NCI-H1436 treated with DMSO at 0.1 percent for 48 hours (cell line): ENCODE measurements at places on chromosomes 13 and 19.

DNA sequence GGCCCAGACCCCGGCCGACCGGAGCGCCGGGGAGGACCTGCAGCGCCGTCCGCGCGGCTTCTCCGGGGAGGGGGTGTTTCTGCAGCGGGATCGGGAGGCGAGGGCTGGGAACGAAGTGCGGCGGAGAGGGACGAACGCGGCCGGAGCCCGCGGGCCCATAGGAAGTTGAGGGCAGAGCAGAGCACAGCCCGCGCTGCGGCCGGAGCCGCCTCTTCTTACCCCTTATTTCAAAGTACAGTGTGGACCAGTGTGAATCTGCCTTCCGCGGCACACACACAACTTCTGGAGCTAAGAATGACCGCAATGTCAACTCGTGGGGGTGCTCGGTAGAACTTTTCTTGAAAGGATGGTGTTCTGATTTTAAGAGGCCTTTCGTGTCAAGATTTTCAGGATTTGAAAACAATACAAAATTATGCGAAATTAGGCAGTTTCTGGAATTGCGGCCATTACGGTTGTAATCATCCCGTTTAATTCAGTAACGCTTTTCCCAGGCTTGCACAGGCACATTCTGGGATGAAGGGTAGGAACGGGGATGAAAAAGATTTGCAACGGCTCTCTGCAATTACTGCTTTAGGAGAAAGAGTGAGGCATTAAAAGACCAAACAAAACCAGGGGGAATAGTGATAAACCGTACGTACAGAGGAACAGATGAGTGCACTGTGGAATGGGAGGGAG, 821 bp downstream of the TDRD3 start:
- DNase-seq = no peak

DNA sequence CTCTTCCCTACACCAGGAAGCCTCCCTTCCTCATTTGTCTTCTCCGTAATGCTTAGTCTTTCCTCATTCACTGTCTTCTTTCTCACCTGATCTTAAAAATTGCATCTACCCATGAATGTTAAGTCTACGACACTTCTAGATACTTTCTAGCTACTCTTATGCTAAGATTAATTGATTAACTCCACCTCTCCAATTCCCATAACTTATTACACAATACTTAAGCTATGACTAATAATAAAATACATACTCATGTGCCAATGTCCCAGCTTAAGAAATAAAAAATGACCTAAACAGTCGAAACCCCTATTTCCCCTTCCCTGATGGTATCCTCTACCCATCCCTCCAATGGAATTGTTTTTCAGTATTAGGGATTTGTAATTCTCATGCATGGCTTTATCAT, 22.8 kb upstream of the ZNF527 start:
- DNase-seq = no peak

DNA sequence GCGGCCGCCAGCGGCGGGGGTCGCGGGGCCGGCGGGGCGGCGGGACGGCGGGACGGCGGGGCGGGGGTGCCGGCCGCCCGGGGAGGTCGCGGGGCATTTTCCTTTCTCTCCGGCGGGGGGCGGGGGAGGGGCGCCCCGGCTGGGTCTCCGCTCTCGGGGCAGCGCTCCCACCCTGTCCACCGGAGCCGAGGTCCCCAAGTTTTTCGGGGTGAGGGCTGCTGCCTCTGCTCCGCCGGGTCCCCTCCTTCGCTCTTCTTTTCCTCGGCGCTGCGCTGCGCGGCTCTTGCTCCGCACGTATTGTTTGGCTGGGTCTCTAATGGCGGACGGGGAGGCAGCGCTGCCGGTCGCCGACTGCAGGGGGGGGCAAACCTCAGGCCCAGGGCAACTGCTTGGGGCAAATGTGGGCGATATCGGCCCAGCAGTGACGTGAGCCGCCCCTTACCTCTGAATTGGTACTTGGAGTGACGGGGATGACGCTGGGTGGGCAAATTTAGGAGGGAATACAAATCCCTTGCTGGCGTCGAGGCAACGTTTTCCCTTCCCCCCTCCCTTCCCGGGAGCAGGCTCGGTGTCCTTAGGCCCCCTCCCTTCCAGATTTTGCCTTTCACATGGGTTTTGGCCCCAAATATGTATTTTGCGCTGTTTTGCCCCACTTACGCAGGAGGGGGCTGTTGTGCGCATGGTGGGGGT, 759 bp downstream of the ZMYM2 start:
- DNase-seq = no peak

DNA sequence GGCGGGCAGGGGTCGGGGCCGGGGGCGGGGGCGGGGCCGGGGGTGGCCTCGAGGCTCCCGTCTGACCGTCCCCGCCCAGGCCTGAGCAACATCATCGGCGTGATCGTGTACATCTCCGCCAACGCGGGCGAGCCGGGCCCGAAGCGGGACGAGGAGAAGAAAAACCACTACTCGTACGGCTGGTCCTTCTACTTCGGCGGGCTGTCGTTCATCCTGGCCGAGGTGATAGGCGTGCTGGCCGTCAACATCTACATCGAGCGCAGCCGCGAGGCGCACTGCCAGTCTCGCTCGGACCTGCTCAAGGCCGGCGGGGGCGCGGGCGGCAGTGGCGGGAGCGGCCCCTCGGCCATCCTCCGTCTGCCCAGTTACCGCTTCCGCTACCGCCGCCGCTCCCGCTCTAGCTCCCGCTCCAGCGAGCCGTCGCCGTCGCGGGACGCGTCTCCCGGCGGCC, 9.4 kb upstream of the CACNG6 start:
- no peak for DNase-seq

- no peak for DNase-seq
Measured at GRCh38 chr19:28465371-28466086, 747.4 kb downstream of the UQCRFS1 start.

DNA sequence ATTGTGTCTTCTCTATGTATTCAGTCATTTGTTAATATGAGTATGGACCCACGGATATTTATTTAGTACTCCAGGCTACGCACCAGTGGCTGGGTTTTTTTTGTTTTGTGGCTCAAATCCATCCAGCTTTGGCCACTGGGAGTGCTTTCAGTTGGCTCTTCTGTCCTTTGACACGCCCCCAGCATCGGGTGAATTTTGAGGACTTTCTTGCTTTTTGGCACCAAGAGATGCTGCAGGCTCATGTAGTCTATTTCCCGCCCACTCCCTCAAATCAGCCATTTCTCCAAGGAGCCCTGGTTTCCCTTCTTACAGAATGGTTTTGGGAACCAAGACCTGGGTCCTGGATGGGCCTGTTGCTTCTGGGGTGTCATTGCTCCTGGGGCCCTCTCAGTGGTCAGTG, 55.8 kb downstream of the SMARCA4 start:
- DNase-seq = no peak

DNA sequence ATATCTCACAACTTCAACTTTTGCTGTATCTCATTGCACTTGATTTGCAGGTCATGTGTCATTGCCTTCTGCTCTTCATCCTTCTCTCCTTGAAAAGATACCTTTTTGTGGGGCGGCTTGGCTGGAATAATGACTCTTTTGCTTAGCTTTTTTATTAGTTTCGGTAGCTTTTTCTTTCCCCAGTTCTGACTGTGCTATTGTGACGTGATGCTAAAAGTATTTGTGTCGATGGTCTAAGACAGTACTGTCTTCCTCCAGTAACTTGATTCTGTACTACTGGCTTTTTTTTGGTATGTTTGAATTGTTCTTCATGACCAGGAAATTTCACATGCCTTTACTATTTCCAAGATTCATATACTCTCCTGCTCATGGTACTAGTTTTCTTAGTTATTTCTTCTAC, 63.1 kb downstream of the SLITRK1 start:
- no peak for DNase-seq

GRCh38 chr13:95367309-95367843, 66.1 kb upstream of the ABCC4 start:
- no peak for DNase-seq

DNA sequence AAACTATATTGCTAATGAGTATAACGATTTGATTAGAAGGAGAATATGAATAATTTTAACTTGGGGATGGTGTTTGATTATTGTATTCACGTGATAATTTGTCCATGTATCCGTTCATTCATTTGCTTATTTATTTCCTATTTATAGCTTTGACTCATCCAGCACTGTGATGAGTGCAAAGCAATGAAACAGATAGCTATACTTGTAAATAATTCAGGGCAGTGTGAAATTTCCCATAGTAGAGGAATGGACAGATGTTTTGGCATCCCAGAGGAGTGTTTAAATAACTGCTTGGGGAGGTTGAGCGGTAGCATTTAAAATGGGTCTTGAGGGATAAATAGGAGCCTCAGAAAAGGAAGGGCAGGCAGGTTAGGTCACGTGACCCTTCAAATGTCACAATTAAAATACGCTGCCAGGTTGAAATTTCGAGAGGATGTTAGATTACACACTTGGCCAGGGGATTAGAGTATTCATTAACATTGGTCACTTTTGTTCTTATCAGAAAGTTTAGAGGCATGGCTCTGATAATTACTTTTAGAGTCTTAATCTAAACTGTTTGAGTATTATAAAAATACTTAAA, 14.7 kb downstream of the FGF9 start:
- no peak for DNase-seq
